ENCODE measurements at places on chromosomes 2 and 18.

GRCh38 chr2:127024769-127025358 is 82.1 kb downstream of the BIN1 start:
- DNase-seq: no peak

DNA sequence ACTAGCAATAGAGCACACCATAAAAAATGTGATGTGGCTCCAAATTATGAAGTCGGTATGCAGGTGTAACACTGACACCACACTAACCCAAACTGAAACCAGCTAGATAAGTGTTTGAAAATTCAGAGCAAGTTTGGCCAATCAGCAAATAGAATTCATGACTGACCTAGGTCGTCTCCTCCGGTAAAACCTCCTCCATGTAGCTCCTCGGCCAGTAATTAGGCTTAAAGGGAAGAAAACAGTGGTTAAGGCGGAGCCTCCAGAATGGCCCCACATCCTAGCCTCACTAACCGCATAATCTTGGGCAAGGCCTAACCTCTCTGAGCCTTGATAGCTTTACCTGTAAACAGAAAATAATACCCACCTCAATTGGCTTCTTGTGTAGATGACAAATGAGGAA is 30.1 kb downstream of the C1D start:
- no peak for DNase-seq

DNA sequence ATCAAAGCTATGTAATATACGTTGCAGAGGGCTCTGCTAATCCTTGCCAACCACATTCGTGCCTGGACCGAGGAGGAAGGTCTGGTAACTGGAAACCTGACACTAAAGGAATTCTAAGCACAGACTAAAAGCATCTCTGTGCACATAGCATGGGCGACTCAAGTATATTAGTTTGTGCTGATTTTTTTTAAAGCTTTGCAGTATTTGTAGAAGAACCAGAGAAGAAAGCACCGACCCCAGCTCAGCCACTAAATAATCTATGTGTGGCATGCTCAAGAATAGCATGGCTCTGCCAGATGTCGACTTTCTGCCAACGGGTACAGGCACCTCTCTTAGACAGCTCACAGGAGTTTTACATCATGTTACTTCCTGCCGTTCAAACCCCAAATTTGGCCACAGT is 73.2 kb upstream of the NRP2 start:
- no peak for DNase-seq

- DNase-seq: no peak
Measured at GRCh38 chr2:27320958-27321543, 1.8 kb downstream of the MPV17 start.

DNA sequence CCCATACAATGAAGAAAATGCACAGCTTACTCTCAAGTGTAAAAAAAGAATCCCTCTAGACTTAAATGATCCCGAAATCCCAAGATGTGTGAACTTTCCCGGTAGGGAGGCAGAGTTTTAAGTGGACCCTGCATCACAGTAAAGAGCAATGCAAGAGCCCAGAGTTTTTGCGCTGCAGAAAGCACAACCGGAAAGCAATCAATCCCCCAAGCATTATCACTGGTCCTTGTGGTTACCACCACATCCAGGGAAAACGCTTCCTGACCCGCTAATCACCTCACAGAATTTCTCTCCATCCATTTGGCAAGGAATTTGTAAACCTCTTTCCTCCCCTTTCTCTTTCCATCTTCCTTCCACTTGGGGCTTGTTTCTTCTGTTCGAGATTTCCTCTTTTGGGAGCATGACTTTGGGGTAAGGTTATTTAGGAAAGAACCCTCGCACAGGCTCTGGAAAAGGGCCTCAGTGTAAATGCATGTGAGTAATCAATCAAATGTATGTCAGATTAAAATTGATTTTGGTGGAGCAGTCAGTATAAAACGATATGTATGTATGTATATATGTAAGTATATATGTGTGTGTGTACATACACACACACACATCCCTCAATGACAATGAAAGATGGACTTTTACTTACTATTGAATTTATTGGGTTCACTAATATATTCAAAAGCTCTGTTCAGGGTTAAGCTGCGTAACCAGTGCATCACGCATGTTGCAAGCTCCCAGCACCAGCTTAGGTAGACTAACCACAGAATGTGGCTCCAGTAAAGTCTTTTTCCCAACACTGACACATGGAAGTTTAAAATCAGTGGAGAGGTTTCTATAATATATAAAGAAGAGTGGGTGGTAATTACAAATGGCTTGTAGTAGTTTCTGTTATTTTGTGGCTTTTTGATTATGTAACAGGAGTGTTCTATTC is 1.6 kb downstream of the PLCL1 start:
- DNase-seq: no peak

GRCh38 chr18:41396211-41396610 is 558.8 kb upstream of the PIK3C3 start:
- DNase-seq: no peak

GRCh38 chr2:80269806-80270205 is 34.7 kb downstream of the LRRTM1 start:
- no peak for DNase-seq

DNA sequence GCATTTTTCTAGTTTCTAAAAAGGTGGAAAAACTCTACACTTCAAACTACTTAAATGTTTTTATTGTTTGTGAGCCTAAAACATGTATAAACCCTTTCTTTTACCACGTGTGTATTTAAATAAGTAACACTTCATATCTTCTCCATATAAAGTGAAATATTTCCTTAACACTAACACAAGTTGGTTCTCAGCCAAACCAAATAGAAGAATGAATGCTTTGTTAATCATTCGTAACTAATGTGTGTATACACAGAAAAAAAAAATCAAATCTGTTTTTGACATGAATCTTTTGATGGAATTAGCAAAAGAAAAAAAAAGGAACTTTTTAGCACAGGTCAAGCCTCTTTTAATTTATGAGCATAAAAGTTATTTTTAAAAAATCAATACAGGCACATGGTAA is 89.3 kb downstream of the EHBP1 start:
- no peak for DNase-seq

GRCh38 chr2:122868646-122869275 is 1113.3 kb downstream of the TSN start:
- no peak for DNase-seq

DNA sequence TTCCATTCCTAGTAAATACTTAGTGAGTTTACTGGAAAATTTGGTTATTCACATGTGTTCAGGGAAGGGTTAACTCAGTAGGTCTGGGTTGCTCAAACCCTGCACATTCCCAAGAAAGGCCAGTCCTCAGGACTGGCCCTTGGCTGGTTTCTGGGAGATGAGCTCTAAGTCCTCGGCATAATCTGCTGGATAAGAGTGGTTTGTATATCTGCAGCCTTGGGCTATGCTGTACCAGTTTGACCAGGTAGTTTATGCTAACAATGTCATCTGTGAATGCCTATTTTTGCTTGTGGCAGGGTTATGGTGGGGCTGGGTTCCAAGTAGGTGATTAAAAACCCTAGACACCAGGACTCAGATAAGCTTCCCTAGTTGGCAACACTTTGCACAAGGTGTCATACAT is 7.4 kb upstream of the PTH2R start:
- DNase-seq: no peak

DNA sequence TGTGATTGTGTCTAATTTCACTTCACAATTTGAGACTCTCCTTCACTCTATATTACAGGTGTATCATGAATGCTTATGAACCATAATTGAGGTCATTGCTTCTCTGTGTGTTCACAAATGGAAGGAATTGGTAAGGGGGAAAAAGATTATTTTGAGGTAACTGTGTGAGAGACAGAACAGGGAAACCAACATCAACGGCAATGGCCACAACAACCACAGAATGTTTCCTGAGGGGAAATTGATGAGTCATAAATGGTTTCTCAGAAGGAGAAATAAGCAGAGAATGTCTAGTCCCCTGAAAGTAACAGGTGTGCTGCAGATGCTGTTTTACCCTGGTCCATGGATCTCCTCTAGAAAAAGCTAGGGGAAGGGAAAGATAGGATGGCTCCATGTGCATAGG is 361.2 kb upstream of the GALNT5 start:
- DNase-seq: no peak

DNA sequence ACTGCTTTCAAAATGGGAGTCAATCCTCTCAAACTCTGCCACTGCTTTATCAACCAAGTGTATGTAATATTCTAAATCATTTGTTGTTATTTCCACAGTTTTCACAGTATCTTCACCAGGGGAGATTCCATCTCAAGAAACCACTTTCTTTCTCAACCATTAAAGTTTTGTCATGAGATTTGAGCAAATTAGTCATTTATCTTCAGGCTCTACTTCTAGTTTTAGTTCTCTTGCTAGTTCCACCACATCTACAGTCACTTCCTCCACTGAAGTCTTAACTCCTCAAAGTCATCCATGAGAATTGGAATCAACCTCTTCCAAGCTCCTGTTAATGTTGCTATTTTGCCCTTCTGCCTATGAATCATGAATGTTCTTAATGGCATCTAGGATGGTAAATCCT is 545.8 kb downstream of the ARHGAP15 start:
- DNase-seq: no peak

- DNase-seq: no peak
Measured at GRCh38 chr2:39913648-39914461, 134.8 kb upstream of the THUMPD2 start.

- DNase-seq: no peak
Measured at GRCh38 chr2:120670771-120671480, 64.7 kb upstream of the GLI2 start.

DNA sequence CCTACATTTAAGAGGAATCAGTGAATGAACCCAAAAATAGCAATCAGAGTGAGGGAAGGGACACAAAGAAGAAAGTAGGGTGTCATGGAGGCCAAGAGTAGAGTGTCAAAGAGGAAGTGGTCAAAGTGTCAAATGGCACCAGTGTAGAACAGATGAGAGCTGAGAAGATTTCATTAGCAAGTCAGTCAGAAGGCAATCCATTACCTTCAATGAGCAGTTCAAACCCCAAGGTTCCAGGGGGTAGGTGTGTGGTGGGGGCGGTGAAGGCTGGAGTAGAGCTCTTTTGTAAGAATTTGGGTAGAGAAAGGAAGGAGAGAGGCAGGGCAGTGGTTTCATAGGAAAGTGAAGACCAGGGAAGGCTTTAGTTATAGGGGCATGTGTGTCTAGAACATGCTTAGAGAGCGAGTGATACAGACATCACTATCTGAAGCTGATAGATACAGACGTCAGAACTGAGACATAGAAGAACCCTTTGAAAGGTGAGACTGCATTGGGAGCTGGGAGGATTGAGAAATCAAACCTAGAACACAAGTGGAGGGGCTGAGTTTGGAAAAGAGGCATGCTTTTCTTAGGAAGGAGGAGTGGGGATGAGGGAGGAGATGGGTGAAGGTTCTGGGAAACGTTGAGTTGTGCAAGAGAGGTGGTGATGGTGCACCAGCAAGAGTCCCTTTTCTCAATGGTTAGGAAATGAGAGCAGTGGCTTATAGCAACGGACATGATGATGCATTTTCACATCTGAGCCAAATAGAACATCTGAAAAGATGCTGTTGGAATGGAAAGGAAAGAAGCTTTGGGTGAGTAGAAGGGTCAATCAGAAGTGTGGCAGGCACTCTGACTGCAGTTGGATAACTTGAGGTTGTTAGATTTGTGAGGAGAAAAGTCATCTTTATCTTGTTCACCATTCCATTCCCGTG is 48.9 kb upstream of the IL1RL1 start:
- no peak for DNase-seq

GRCh38 chr18:45684341-45685115 is 39.5 kb upstream of the SLC14A1 start:
- DNase-seq: no peak

GRCh38 chr2:69173706-69174105 is 160.7 kb downstream of the ANTXR1 start:
- no peak for DNase-seq

- DNase-seq: no peak
Measured at GRCh38 chr18:45290364-45290763, 324.9 kb upstream of the SLC14A2 start.

DNA sequence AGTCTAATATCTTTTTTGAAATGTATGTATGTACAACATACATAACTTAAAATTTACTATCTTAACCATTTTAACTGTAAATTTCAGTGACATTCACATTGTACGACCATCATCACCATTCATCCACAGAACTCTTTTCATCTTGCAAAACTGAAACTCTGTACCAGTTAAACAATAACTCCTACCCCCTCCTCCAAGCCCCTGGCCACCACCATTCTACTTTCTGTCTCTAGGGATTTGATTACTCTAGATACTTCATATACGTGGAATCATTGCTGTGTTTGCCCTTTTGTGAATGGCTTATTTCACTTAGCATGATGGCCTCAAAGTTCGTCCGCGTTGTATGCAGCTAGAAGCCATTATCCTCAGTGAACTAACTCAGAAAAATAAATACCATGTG is 217.0 kb downstream of the METTL4 start:
- DNase-seq: no peak

DNA sequence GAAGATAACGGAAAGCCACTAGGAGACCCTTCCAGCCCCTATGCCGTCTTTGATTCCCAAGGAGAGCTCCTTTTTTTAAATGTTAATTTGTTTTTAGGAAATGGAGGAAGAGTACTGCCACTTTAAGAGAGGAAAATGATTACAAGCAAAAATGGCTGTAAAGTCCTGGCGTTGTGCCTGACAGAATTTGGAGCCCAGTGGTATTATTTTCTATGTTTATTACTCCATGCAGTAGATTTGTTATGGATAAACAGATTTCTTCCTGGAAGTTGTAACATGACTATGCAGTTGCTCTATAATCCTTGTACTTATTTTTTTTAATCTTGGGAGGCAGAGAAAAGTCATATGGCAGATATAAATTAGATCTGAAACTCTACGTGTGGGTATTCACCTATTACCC is 141.3 kb downstream of the GBX2 start:
- no peak for DNase-seq

- no peak for DNase-seq
Measured at GRCh38 chr2:66024391-66024790, 410.5 kb upstream of the MEIS1 start.

DNA sequence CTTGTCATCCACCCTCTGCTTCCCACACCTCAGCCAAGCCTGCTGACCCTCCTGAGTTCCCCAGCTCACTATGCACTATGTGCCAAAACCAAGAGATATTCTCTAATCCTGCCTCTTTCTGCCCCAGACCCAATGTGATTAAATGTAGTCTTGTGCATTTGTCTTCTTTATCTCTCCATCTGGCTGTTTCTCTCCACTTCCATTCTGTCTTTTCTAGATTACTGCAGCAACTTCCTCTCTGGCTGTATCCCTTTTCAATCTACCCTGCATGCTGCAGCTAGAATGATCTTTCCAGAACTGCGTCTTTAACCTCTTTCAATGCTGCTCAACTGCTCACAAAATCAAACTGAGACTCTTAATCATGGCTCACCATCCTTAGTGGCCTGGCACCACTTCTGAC is 164.1 kb downstream of the GALNT14 start:
- no peak for DNase-seq

DNA sequence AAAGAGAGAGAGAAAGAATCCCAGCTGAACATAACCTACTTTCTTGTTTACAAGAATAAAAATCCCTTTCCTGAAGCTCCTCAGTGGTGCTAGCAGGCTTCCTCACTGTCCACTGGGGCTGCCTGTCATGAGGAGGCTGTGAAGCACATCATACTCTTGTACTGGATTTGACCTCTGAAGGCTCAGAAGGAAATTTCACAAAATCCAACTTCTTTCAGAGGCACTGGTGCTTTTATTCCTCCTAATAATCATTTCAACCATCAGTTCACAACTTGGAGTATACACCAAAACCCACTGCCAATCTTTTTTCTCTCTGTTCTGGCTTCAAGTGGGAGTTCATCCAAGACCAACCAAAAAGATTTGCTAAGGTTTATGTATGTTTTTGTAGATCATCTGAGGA is 48.5 kb downstream of the TMX3 start:
- no peak for DNase-seq

- no peak for DNase-seq
Measured at GRCh38 chr18:35495536-35496314, 2.0 kb downstream of the INO80C start.
